ENCODE measurements at places on chromosomes 6 and 20.

DNA sequence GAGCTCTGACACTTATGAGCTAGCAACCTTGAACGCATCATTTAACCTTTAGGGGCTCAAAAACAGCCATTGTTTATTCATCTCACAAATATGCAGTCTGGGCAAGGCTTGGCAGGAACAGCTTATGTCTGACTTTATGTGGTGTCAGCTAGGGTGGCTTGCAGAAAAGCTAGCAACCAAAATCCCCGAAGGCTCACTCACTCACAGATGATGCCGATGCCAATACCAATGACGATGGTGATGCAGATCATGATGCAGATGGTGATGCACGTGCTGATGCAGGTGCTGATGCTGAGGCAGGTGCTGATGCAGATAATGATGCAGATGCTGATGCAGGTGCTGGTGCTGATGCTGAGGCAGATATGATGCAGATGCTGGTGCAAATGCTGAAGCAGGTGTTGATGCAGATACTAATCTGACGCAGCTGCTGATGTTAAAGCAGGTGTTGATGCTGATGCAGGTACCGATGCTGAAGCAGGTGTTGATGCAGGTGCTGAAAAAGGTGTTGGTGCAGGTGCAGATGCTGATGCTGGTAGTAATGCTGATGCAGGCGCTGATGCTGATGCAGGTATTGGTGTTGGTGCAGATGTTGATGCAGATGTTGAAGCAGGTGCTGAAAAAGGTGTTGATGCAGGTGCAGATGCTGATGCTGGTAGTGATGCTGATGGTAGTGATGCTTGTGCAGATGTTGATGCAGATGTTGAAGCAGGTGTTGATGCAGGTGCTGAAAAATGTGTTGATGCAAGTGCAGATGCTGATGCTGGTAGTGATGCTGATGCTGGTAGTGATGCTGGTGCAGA lies 195.6 kb downstream of the NFATC2 start:
- H3K27me3 ChIP-seq: no peaks in the 10 kb centered on the region
- H3K4me1 ChIP-seq: peaks cover 68% of the 10 kb centered on the region
- H3K27ac ChIP-seq: no peak overlapping the region
- no peaks in the 10 kb centered on the region for H3K36me3 ChIP-seq

DNA sequence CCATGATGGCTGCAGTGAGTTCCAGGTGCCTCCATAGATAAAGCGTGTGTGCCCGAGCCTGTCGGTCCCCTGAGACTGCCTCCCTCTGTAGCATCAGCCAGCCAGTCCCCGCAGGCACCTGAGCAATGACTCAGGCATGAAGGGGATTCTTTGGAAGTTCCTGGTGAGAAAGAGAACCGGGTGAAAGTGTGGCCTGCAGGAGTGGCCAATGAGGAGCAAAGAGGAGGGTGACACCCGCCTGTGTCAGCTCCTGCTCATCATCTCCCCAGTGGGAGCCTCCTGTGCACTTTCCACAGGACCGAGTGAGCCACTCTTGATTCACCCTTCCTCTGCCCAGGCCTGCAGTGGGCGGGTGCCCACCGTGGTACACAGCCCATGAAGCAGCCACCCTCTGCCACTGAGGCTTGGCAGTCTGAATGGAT lies 71.2 kb upstream of the PTPN1 start:
- DNase-seq: no peak
- H3K27ac ChIP-seq: no peak overlapping the region
- H3K4me1 ChIP-seq: peaks cover 41% of the 10 kb centered on the region
- no peaks in the 10 kb centered on the region for H3K27me3 ChIP-seq
- no peaks in the 10 kb centered on the region for H3K36me3 ChIP-seq

DNA sequence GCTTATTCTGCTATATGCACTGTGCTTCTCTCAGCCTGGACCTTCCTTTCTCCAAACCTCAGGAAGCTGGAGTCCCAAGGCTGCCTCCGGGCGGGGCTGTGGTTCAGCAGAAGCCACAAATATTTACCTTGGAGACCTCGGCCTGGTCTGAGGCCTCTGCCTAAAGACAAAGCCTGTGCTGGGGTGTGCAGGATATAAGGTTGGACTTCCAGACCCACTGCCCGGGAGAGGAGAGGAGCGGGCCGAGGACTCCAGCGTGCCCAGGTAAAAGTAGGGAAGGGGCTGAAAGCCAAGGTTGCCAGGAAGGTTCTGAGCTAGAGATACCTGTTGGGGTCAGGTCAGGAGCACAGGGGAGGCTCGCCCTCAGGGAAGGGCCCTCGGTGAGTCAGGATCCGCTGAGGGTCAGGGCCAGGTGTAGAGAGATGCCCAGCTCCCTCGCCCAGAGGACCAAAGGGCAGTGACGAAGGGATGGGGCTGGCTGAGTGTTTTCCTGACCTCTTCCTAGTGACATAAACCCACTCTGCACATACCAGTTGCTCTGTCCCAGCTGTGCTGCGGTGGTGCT lies at the start of gene BPIFB1:
Gene BPIFB1 (plus strand): TSS at position 224 of the 565 bp plus-strand sequence. CDS start 2,860 bp downstream, outside the sequence.
- H3K27me3 ChIP-seq: peaks cover 33% of the 10 kb centered on the region
- no peak for DNase-seq
- H3K4me1 ChIP-seq: no peaks in the 10 kb centered on the region
- no peak within 1 kb of the TSS for H3K4me3 ChIP-seq
- no peaks in the 10 kb centered on the region for H3K36me3 ChIP-seq
- no peak within 1 kb of the TSS for H3K27ac ChIP-seq

DNA sequence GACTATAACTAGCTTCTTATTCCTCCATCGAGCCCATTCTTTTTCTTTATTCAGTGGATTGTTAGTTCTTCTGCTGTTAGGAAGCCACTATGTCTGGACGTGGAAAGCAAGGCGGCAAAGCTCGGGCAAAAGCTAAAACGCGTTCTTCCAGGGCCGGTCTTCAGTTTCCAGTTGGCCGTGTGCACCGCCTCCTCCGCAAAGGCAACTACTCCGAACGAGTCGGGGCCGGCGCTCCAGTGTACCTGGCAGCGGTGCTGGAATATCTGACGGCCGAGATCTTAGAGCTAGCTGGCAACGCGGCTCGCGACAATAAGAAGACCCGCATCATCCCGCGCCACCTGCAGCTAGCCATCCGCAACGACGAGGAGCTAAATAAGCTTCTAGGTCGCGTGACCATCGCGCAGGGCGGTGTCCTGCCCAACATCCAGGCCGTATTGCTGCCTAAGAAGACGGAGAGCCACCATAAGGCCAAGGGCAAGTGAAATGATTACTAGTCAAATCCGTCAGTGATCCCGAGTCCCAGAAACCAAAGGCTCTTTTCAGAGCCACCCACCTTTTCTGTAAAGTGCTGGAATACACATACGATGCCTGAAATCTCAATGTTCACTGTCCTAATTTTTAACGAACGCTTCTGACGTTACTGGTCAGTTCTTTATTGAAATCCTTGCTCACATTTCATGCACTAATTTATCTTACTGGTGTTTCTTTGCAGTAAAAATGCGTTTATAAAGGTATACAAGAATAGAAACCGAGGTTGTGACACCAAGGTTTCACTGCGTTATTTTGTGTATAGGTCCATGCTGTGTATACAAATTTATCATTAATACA lies 129.9 kb downstream of the HFE start:
- H3K4me3 ChIP-seq: peak overlapping the region; percentile 41
- no peaks in the 10 kb centered on the region for H3K27me3 ChIP-seq
- H3K36me3 ChIP-seq: no peaks in the 10 kb centered on the region
- DNase-seq: peak; percentile 86
- H3K27ac ChIP-seq: peak overlapping the region; percentile 66

- no peak overlapping the region for H3K4me3 ChIP-seq
- H3K4me1 ChIP-seq: peaks cover 35% of the 10 kb centered on the region
Measured at GRCh38 chr20:31706607-31707257, 15.9 kb downstream of the BCL2L1 start.

All from SJSA1 (cell line).